ENCODE measurements at places on chromosomes 6 and 20. TPM values are rescaled to one million over a fixed set of nuclear protein-coding genes. Genes with fewer than 3 reads are reported as not detected.

DNA sequence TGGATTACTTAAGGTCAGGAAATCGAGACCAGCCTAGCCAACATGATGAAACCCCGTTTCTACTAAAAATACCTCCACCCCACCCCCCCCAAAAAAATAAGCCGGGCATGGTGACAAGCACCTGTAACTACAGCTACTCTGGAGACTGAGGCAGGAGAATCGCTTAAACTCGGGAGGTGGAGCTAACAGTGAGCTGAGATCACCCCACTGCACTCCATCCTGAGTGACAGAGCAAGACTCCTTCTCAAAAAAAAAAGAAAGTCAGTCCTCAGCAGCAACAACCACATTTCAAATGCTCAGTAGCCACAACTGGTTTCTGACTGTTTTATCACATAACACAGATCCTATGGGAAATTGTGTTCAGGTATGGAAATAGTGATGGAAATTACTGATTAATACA is 135.3 kb downstream of the HFE start:
- no peak for DNase-seq

DNA sequence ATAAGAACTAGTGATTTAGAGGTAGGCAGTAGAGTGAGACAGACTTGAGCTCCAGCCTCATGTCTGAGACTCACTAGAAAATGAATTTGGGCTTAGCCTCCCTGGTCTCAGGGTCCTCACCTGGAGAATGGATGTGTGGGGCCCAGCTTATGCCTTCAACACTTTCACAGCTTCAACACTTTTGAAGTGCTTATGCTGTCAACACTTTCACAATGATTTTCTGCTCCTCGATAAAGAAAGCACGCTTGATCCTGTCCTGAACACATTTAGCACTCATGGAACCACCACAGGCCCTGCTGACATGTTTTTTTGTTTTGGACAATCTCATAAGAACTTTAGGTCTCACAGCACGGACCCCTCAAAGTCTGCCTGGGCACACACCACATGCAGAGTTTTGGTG is 229.3 kb downstream of the PACRG start:
- DNase-seq, result no peak

DNA sequence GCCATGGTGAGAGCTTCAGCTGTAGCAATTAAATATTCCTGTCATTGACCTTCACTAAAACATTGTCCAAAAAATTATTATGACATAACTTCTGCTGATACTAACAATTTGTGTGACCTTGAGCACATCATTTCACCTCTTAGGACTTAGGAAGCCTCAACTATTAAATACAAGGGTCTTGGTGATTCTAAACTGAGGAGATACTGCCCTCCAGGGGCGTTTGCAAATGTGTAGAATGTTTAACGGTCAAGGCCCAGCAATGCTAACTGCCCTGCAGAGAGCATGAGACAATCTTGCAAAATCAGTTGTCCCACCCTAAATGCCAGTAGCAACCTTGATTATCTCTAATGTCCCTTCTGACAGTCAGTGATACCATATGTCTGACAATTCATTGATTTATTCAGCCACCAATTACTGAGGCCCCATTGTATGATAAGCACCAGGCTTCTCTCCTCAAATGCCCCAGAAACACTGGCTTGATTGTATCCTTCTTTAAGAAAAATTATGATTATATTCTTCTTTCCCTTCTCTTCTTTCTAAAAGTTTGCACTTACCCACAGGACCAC is 284.1 kb upstream of the PLN start:
- peak; percentile 32 for DNase-seq

DNA sequence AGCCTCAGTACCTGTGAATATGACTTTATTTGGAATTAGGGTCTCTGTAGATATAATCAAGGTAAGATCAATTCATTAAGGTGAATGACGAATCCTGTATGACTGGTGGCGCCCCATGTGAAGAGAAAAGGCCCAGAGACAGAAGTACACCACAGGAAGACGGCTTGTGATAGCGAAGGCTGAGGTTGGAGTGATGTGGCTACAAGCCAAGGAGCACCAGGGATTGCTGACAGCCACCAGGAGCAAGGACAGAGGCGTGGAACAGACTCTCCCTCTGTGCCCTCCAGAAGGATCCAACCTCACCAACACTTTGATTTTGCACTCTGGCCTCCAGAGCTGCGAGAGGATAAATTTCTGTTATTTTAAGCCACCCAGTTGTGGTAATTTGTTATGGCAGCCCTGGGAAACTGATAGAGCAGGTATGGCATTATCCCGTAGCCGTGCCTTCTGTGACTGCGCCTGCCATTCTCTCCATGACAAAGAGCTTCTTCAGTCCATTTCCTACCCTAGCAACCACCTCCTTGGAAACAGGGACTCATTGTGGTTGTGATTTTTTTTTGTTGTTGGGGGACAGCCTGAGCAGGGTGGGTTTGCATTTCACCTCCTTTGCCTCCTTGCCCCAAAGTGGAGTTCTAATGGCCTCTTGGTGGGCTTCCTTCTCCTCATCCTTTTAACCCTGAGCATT is 29.6 kb downstream of the PTK7 start:
- no peak for DNase-seq

DNA sequence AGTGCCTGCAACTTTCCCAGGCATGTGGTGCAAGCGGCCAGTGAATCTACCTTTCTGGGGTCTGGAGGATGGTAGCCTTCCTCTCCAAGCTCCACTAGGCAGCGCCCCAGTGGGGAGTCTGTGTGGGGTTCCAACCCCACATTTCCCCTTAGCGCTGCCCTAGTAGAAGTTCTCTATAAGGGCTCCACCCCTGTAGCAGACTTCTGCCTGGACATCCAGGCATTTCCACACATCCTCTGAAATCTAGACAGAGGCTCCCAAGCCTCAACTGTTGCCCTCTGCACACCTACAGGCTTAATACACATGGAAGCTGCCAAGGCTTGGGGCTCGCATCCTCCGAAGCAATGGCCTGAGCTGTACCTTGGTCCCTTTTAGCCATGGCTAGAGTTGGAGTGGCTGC is 321.6 kb downstream of the TFAP2A start:
- DNase-seq, result no peak

DNA sequence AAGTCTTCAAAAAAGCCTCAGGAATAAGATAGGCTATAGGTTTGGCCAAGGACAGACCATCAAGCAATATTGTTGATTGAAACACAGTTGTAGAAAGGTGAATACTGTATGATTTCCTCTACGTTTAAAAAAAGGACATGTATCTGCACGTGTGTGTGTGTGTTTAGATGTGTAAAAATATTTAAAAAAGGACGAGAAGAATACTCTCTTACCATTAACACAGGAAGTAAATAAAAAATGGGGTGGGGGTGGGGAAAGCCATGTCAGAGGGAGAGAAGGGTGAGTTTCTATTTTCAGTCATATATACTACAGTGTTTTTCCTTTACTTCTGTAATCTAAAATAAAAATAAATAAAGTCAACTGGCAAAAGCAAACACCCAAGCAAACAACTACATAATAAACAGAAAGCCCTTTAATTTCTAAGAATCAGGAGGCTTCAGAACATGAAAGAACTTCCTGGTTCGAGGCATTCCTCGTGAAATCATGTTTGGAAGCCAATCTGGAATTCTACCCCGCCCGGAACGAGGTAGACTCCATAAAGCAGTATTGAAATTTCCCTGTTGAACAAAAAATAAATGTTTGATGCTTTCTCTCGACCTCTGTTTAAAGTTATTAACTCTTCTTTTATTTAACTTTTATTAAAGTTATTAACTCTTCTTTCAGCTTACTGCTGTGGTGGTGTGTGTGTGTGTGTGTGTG is 158.1 kb upstream of the ZNF217 start:
- DNase-seq, result no peak

- no peak for DNase-seq
These were observed 24.6 kb downstream of the SPATA2 start for GRCh38 chr20:49890471-49891361.

GRCh38 chr6:3697609-3698008 is 53.9 kb downstream of the PXDC1 start:
- DNase-seq, result no peak

DNA sequence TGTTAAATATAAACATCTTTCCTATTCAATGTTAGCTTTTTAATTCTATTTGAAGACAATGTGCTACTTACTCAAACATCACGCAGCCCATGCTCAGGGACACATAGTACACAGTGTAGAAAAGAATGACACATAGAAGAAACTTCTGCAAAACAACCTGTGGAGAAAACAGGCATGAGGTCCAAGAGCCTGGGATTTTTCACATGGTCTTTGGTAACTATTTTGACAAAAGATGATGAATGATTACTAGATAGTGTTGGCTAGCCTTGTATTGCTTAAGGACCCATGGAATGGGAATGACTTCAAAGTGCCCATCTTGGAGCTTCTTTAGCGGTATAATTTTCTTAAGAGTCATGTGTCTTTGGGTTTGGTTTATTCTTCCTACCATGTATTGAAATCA is 15.4 kb downstream of the TMEM244 start:
- DNase-seq, result no peak

- DNase-seq, result no peak
These were observed 23.0 kb downstream of the CD109 start for GRCh38 chr6:73719046-73719445.

DNA sequence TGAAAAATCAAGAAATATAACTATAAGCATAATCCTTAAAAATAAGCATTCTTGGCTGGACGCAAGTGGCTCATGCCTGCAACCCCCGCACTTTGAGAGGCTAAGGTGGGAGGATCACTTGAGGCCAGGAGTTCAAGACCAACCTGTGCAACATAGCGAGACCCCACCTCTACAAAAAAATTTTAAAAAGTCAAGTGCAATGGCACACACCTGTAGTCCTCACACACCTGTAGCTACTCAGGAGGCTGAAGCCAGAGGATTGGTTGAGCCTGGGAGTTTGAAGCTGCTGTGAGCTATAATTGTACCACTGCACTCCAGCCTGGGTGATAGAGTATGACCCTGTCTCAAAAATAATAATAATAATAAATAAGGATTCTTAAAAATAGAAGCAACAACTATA is 109.0 kb downstream of the KHDC1L start:
- no peak for DNase-seq

DNA sequence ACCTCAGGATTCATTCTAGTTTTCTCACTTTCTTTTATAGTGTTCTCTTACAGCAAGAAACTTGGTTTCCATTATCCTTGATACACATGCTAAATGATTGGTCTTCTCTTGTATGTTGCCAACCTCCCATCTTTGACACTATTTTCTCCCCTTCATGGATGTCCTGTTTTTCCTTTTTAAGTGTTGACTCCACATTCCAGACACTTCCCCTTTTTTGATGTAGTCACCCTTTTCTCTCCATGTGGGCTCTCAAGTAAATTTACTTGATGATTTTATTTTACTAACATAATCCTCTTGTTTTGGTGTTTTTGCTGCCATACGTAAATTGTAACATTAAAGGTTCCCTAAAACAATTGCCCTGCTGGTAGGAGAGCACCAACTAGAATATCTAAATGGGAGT is 148.1 kb downstream of the ZFAND3 start:
- DNase-seq, result no peak

GRCh38 chr6:14109411-14109826 is 8.2 kb upstream of the CD83 start:
- no peak for DNase-seq

DNA sequence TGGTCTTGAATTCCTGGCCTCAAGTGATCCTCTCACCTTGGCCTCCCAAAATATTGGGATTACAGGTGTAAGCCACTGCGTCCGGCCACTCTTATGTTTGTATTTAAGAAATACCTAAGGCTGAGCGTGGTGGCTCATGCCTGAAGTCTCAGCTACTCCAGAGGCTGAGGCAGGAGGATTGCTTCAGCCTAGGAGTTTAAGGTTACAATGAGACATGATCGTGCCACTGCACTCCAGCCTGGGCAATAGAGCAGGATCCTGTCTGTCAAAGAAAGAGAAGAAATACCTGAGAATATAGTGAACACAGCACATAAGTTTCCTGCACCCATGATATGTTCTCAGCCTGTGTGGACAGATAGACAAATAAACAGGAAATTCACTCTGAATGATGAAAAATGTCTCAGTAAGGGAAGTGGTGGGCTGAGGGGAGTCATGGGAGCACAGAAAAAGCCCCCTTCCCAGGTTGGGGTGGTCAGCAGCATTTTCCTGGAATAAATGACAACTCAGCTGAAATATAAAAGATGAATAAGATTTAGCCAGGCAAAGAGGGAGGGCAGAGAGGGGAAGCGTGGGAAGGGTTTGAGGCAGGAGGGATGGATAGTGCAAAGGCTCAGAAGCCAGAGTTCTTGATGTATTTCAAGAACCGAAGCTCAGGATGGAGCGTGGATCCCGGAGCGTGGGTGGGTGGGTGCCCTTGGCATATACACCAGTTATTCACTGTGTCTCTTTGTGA is 13.8 kb upstream of the MMP9 start:
- DNase-seq, result no peak

DNA sequence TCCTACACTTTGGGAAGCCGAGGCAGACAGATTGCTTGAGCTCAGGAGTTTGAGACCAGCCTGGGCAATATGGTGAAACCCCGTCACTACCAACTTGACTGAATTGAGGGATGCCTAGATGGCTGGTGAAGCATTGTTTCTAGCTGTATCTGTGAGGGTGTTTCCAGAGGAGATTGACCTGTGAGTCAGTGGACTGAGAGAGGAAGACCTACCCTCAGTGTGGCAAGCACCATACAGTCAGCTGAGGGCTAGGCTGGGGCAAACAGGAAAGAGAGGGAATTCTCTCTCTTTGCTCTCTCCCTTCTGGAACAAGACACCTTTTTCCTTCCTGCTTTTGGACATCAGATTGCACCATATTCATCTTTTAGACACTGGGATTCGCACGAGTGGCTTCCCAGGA is 3.7 kb upstream of the ZUP1 start:
- no peak for DNase-seq

- DNase-seq, result peak; percentile 52
These were observed 110.7 kb upstream of the PHACTR1 start for GRCh38 chr6:12605888-12606345.

- peak; percentile 20 for DNase-seq
These were observed 3.9 kb upstream of the SULF2 start for GRCh38 chr20:47789081-47789763.

RAE1 gene
- 54.7 TPM for total RNA-seq

GSTA4 gene
- 70.7 TPM for total RNA-seq

DEFB113 gene
- not detected for total RNA-seq

LTB gene
- not detected for total RNA-seq

EYA4 gene
- total RNA-seq, result 0.86 TPM

TSPO2 gene
- total RNA-seq, result not detected

EFCAB8 gene
- not detected for total RNA-seq

LY86 gene
- total RNA-seq, result not detected

RHAG gene
- total RNA-seq, result not detected

ERVFRD-1 gene
- total RNA-seq, result not detected

DSTN gene
- 91.9 TPM for total RNA-seq

GGTLC1 gene
- not detected for total RNA-seq

HLA-DRA gene
- total RNA-seq, result not detected

MPC1 gene
- total RNA-seq, result 32.6 TPM
